ENCODE measurements at places on chromosomes 2 and 18.

DNA sequence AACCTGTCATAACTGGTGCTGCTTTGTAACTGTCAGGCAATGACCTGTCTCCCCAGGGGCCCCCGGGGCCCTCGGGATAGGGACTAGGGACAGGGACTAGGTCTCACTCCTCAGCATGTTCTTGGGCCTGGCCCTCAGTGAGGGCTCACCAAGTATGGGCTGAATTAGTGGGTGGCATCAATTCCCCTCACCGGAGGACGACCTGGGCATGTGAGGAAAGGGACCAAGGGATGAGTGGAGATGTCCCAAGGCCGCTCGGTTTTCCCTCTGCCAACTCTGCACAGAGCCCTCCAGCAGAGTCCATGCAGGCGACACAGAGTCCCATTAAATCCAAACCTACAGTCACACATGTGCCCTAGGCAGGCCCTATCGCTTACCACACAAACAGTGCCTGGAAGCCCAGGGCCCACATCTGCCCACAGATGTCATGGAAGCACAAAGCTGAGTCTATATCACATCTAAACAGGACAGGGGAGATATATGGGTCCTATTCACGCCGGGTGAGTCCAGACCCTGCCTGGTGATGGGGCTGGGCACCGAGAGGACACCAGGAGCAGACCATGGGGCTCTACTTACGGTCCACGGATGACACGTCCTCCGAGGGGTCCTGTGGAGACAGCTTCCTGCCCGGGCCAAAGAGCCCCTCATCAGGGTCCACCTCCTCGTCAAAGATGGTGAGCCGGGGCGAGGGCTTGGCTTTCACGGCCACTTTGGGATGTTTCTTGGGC is 26.6 kb downstream of the HS1BP3 start:
- DNase-seq: no peak

DNA sequence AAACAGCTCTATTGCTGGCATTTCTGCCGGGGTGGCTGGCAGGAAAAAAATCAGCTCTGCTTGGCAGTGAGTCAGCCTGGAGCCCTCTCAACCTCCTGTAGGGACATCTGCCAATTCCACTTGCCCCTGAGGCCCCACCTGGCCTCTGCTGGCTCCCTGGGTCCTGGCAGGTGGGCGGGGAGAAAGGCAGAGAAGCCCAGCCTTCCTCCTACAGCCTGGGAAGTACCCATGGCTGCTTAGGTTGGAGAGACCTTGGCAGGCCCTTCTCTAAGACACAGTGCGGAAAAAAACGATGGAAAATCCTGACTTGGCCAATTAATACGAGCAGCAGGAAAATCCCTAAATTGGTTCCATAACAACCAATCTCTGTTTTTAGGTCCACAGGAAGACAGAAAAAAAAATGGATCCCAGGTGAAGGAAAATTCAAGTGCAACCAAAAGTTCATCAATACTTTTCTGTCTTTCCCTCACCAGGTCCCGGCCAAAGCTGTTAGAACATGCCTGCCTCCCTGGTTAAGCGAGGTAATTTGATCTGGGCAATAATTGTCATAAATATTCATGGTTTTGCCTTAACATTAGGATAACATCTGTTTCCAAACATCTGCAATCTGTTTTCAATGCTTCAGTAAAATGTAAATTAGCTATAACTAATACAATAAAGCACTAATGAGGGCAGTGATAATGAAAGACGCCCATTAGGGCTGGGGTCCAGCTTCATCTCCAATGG is 245.9 kb downstream of the TFCP2L1 start:
- DNase-seq: no peak

GRCh38 chr2:158300394-158300793 is 156.2 kb downstream of the CCDC148 start:
- no peak for DNase-seq

DNA sequence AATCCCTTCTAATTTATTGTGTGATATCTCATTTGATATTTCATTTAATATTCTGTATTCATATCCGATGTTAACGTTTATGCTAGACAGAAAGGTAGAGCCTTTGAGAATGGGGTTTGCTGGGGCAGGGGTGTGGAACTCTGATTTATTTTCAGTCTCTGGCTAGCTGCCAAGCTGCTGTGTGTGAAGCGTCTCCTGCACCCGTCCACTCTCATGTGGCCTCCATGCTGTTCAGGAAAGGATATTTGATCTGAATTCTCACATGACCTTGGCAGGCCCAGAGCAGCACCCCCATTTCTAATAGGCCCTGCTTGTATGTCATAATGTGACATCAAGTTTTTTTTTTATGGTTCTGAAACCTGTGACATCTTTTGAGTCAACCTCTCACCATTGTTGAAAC is 1.6 kb downstream of the IL1R1 start:
- DNase-seq: no peak

- no peak for DNase-seq
These were observed 52.0 kb upstream of the TNP1 start for GRCh38 chr2:216911886-216912285.

- no peak for DNase-seq
These were observed 294.1 kb downstream of the SOCS6 start for GRCh38 chr18:70582981-70583380.

DNA sequence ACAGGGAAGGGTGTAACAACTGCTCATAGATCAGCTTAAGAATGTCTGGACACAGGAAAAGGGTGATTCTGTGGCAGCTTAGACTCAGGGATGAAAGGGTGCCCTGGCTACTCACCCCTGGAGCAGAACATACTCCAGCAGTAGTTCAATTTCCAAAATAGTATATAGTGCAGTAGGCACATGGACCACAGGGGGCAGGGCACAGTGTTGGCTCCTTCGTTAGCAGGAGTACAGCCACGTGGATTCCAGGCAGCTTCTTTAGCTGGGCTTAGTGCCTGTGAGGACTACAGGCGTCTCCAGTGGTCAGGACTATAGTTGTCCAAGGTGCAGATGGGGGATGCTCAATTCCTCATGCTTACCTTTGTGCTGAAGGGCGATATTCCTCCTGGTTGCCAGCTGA is 277.5 kb upstream of the DDX18 start:
- DNase-seq: no peak

DNA sequence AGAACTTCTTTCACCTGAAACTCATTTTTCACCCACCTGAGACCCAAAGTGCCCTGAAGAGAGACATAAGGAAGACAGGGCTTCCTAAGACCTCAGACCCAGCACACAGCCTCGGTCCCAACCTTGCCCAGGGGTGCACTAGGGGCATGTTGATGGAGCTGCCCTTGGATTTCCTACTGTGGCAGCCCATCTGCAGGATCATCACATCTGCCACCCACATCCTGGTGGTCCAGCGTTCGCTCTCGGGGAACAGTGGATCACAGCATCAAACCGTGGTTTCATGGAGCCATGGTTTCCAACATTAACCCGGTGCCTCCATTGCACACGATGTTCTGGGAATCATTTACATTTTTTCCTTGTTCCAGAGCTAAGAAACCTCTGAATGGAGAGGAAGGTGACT is 186.4 kb downstream of the TFCP2L1 start:
- DNase-seq: no peak

DNA sequence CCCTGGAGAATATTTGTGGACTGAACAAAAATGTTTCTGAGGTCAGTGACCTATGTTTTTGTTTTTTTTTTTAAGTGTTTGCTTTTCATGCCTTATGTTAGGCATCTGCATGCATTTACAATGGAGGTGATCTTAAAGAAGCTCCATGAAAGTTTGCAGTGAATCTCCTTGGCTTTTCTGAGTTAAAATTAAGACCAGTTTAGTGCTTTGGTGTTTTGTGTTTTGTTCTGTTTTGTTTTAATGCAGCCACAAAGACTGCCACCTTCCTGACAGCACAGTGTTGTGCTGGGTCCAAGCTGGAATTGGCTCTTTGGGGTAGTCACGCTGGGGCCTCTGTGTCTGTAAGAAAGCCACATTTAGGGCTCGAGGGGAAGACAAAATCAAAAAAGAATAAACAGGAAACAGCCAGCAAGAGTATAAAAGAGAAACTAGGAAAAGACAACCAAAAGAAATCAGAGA is 396.2 kb downstream of the ARHGAP15 start:
- DNase-seq: no peak

Measured in effector memory CD8-positive, alpha-beta T cell (primary cell).